WTC11 (cell line): ENCODE measurements at places on chromosomes 16 and 17. TPM values are rescaled to one million over a fixed set of nuclear protein-coding genes. Genes with fewer than 3 reads are reported as not detected.

DNA sequence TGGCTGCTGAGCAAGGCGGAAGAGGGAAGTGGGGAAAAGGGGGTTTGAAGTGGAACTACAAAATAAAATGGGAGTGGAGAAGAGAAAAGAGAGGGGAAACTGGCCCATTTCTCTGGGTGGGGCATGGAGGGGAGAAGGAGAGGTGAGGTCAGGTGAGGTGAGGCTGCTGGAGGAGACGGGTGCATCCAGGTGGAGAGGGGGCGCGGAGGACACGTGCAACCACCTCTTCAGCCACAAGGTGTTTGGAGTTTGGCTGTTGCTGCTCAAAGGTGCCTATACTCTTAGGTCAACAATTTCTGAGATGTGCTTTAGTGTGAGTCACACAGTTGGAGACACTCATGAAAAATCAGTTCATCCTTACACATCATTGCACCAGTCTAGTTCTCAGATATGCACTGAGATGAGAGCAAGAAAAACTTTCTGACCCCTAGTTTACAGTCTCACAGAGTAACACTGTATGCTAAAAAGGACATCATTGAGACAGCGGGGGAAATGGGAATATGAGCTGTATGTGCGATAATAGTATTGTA lies 4.8 kb downstream of the SLC6A4 start:
- H3K4me1 ChIP-seq, result peaks cover 3% of the 10 kb centered on the region; the same call in 1 of the 2 replicates
- H3K36me3 ChIP-seq, result no peaks in the 10 kb centered on the region
- no peak overlapping the region for H3K27ac ChIP-seq
- peaks cover 40% of the 10 kb centered on the region for H3K27me3 ChIP-seq

DNA sequence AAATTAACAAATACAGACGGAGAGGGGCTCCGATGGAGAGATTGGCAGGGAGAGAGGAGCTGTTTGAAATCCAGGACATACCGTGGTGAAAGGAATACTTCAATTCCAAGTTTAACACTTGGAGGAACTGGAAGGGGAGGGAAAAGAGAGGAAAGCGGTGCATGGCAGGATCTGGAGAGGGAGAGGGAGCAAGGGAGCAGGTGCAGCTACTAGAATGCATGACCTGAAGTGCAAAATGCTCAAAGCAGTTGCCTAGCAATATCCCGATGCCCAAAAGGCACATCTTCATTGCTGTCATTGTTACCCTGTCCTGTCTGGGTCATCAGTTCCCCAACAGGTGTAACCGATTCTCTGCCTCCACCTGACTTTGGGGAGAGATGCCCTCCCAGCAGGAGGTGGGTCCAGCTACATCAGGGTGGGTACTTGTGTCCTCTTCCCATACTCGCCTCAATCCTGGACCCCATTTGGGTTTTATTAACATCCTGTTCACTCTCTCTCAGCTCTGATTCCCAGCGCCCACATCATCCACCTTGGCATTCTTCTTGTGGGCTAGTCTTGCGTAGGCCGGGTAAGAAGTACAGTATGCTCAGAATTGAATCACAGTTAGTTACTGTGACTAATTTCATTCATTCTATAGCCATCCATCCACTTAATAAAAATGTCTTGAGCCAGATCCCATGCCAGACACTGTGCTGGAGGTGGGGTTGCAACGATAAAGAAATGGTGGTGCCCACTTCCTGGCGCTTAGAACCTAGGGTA lies 37.4 kb upstream of the EMP2 start:
- peaks cover 11% of the 10 kb centered on the region for H3K27me3 ChIP-seq
- H3K27ac ChIP-seq, result no peak overlapping the region
- peaks cover 36% of the 10 kb centered on the region for H3K4me1 ChIP-seq
- DNase-seq, result no peak
- H3K36me3 ChIP-seq, result no peaks in the 10 kb centered on the region

- no peaks in the 10 kb centered on the region for H3K36me3 ChIP-seq
- no peaks in the 10 kb centered on the region for H3K4me1 ChIP-seq
- no peak for DNase-seq
- no peak overlapping the region for H3K4me3 ChIP-seq
Measured at GRCh38 chr17:61477204-61477834, 25.1 kb downstream of the TBX4 start.

DNA sequence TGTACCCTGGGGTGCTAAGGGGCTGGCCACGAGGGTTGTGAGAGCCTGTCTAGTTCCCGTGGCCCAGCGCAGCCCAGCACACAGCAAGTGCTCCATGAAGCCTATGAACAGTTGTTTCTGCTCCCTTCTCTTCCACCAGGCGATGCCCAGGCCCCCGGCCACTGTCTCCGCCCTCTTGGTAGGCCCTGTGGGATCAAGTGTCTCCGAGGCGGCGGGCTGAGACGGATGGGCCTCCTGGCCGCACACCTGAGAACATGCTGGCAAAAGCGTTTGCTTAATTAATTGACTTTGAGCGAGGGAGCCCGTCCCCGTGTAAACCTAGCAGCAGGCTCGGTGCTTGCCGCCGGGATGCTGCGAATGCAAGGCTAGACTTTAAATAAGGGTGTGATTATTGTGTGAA lies 129.7 kb upstream of the GSE1 start:
- H3K27ac ChIP-seq, result no peak overlapping the region
- H3K4me3 ChIP-seq, result no peak overlapping the region
- H3K4me1 ChIP-seq, result 0 out of 2 replicates have a peak, but pooled peaks cover 8% of the 10 kb centered on the region
- no peak for DNase-seq

SCO1 gene
- total RNA-seq, result 56.9 to 63.8 TPM (median 61.6 TPM) in 3 replicates
